ENCODE measurements at places on chromosomes 7 and 10. TPM values are rescaled to one million over a fixed set of nuclear protein-coding genes. Genes with fewer than 3 reads are reported as not detected.

SMKR1 gene
- 0.09 TPM for total RNA-seq

SERPINE1 gene
- 240 TPM for total RNA-seq

CDNF gene
- total RNA-seq = 1.1 TPM

KEL gene
- not detected for total RNA-seq

HOXA3 gene
- 1.8 TPM for total RNA-seq

HOXA11 gene
- 9.6 TPM for total RNA-seq

MAGI2 gene
- total RNA-seq = 8.2 TPM

SEMA4G gene
- 0.92 TPM for total RNA-seq

SPDYE5 gene
- total RNA-seq = not detected

ELOVL3 gene
- 0.85 TPM for total RNA-seq

ANXA8L1 gene
- not detected for total RNA-seq

DUSP5 gene
- 2.9 TPM for total RNA-seq

TMEM184A gene
- total RNA-seq = 0.09 TPM

PIP4K2A gene
- 90.1 TPM for total RNA-seq

SYT15 gene
- 0.92 TPM for total RNA-seq

GPC2 gene
- total RNA-seq = 1.1 TPM

HDAC9 gene
- 2.6 TPM for total RNA-seq

VSTM4 gene
- total RNA-seq = 9.1 TPM

PRR15 gene
- total RNA-seq = 0.28 TPM

PON1 gene
- not detected for total RNA-seq

ASB15 gene
- not detected for total RNA-seq

NODAL gene
- not detected for total RNA-seq

FOXI2 gene
- not detected for total RNA-seq

TMEM120A gene
- total RNA-seq = 38.6 TPM

LOXL4 gene
- 32.9 TPM for total RNA-seq

CYP3A7 gene
- total RNA-seq = 0.14 TPM

RINT1 gene
- total RNA-seq = 10.8 TPM

GLI3 gene
- total RNA-seq = 5.1 TPM

RBM28 gene
- 15.5 TPM for total RNA-seq

DPCD gene
- total RNA-seq = 61.8 TPM

ATOH7 gene
- total RNA-seq = not detected

CPED1 gene
- total RNA-seq = 40.5 TPM

OR6V1 gene
- not detected for total RNA-seq

GNG11 gene
- total RNA-seq = 40.3 TPM

PRLHR gene
- total RNA-seq = not detected

VAX1 gene
- total RNA-seq = not detected

TMEM213 gene
- total RNA-seq = not detected

CUBN gene
- total RNA-seq = 0.85 TPM

RP9 gene
- 9.9 TPM for total RNA-seq

SEMA3D gene
- total RNA-seq = 12.1 TPM

CUEDC2 gene
- 52.5 TPM for total RNA-seq

GDF10 gene
- 1.2 TPM for total RNA-seq

MCM10 gene
- 1.2 TPM for total RNA-seq

OPN1SW gene
- total RNA-seq = not detected

OR13A1 gene
- not detected for total RNA-seq

FEZF1 gene
- total RNA-seq = not detected

SPDYE16 gene
- not detected for total RNA-seq

CLDN15 gene
- 1.8 TPM for total RNA-seq

CALML5 gene
- not detected for total RNA-seq

PNLIPRP3 gene
- 0.09 TPM for total RNA-seq

MRLN gene
- total RNA-seq = not detected

LBX1 gene
- not detected for total RNA-seq

IQCE gene
- total RNA-seq = 7.4 TPM
